ENCODE measurements at places on chromosomes 4 and X.

- no peak for DNase-seq
Observed at GRCh38 chr4:183747931-183748670, 89.0 kb downstream of the TRAPPC11 start.

GRCh38 chrX:41730081-41730480, 6.1 kb downstream of the GPR82 start:
- no peak for DNase-seq

- no peak for DNase-seq
Observed at GRCh38 chr4:8940792-8941491, 69.3 kb upstream of the HMX1 start.

DNA sequence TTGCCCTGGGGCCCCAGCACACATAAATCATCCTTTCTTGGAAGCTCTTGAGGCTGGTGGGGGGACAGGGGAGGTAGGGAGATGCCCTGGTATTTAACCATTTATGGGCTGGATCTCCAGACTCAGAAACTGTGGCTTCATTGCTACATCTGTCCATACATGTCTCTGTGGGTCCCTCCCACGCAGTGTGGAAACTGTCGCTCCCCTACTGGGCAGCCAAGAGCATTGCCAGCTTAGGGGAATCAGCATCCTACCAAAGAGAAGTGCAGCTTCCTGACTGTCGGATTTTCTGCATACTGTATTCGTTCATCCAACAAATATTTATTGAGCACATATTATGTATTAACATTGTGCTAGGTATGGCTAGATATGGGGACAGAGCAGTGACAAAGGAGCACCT, 3.7 kb downstream of the GRIPAP1 start:
- DNase-seq: no peak

DNA sequence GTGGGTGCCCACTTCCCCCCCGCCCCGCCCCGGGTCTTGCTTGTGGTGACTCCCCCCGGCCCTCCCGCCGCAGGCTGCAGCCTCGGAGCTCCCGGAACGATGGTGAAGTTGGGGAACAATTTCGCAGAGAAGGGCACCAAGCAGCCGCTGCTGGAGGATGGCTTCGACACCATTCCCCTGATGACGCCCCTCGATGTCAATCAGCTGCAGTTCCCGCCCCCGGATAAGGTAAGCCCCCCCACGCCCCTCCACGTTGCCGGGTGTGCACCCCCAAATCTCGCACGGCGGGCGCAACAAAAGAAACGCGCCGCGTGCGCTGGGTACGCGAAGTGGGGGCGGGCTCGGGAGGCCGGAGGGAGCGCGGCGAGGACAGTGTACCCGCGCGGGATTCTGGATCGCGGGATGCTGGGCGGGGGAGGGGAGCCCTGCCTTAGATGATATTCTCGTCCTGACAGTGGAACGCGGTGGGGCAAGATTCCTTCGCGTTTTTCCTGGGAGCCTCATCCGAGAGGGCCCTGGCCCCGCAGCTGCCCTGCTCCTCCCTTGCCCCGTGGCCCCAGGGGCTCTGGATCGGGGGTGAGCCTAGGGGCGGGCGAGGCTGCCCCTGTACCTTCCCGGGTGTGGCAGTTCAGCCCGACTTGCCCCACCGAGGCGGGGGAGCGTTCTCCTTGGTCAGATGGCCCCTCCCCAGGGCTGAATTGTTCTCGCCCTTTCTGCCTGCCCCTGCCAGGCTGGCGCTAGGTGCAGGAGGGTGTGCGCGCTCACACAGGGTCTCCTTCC, 819 bp downstream of the NSG1 start:
- no peak for DNase-seq

GRCh38 chr4:177155454-177155853, 154.2 kb upstream of the NEIL3 start:
- no peak for DNase-seq

DNA sequence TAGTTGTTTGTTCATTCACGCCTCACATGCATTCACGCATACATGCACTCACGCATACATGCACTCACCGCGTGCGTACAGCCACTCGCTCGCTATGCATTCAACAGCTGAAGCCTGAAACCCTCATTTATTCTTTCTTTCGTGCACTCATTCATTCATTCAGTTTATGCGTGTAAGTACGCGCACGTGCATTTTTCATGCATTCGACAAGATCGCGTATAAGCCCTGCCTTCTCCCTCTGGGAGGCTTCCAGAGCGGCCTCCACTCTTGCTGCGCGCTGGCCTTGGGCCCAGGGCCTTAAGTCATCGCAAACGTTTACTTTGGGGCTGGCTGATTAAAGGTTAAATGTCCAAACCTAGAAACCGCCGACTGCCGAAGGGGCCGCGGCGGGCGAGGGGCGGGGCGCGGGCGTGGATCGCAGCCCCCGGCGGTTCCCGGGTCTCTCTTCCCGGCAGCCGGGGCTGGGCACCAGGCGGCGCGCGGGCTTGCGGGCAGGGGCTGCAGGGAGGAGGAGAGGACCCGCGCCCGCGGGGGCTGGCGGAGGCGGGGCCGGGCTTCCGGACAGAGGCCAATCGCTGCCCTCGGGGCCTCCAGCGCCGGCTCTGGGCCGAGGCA, at the start of gene GYG2:
Gene GYG2 (plus strand): TSS at position 587 of the 615 bp plus-strand sequence. CDS start 1,259 bp downstream, outside the sequence.
- no peak for DNase-seq

- no peak for DNase-seq
Observed at GRCh38 chrX:134803551-134804183, 145.4 kb upstream of the PLAC1 start.

Measured in 8988T (cell line).